ENCODE measurements at places on chromosomes 5 and 9. TPM values are rescaled to one million over a fixed set of nuclear protein-coding genes. Genes with fewer than 3 reads are reported as not detected.

DNA sequence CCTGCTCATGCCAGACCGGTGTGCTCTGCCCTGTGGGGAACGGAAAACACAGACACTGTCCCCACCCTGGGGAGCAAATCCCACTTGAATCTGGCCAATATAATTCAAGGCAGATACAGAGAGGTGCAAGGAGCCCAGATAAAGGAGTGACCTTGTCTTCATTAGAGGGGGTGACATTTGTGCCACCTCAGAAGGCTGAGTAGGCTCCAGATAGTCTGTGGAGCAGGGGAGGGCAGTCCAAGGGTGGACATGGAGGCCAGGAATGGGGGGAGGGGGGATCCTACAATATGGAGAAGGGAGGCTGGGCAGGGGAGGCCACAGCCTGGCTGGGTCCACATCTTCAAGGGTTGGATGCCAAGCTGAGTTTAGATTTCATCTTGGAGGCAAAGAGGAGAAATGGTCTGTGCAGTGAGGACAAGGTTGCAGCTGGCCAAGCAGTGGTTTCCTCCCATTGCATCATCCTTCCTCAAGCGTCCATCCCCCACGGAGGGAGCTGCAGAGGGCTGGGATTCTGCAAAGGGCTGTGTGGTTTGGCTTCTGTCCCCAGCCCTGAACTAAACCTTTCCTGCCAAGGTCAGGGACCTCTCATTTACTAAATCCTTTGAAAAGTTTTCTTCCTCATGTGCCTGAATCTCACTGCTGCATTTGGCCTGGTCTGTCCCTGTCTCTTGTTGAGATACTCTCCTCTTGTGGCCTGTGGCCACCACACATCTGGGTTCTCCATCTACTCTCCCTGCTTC lies 60.1 kb downstream of the GALNT12 start:
- H3K4me3 ChIP-seq = no peak overlapping the region
- peaks cover 1% of the 10 kb centered on the region for H3K36me3 ChIP-seq
- H3K27ac ChIP-seq = no peak overlapping the region
- peaks cover 12% of the 10 kb centered on the region for H3K4me1 ChIP-seq
- peaks cover 26% of the 10 kb centered on the region for H3K27me3 ChIP-seq

DNA sequence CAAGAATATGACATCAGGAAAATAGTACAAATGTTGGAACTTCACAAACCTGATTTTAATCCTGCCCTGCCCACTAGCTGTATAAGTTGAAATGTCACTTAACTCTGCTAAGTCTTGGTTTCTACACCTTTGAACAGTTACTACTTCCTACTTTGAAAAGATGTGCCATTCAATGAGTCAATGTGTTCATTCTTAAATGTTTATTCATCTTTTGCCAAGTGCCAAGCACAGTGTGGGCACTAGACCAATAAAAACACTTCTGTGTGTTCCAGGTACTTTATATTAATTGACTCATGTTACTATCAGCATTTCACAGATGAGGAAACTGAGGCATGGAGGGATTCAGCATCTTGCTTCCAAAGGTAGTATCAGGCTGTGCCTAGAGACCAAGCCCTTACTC lies 12.8 kb downstream of the PDCL start:
- H3K36me3 ChIP-seq = peaks cover 19% of the 10 kb centered on the region
- peak overlapping the region; percentile 88 for H3K27ac ChIP-seq
- H3K4me3 ChIP-seq = peak overlapping the region; percentile 77
- H3K4me1 ChIP-seq = peaks cover 19% of the 10 kb centered on the region
- DNase-seq = no peak

GRCh38 chr5:67858471-67859031 lies 357.0 kb upstream of the PIK3R1 start:
- no peaks in the 10 kb centered on the region for H3K4me1 ChIP-seq
- H3K27me3 ChIP-seq = peaks cover 2% of the 10 kb centered on the region
- no peak for DNase-seq
- no peak overlapping the region for H3K4me3 ChIP-seq
- H3K27ac ChIP-seq = no peak overlapping the region

DNA sequence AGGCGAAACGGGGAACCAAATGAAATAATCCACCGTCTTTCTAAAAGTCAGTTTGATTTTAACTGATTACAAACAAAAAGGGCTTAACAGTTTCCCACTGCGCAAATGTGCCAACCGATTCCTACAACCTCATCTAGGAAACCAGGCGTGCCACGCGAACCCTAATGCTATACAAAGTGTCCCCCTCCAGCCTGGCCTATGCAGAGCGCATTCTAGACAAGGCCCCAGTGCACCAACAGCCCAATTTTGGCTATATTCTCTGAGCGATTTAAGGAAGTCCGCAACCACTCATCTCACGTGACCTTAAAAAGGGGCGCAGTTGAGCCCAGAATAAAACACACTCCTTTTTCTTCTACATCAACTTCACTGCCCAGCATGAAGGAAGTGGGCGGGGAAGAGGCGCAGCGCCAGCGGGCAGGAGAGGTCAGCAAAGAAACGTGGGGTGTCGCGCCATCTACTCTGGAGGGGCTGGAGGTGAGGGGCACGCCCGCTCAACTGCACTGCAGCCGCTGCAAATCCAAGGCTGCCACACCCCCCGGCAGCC lies 779 bp downstream of the FAM13B start:
- H3K36me3 ChIP-seq = peaks cover 27% of the 10 kb centered on the region
- no peak for DNase-seq
- peak overlapping the region; percentile 96 for H3K27ac ChIP-seq
- peaks cover 37% of the 10 kb centered on the region for H3K4me1 ChIP-seq
- H3K27me3 ChIP-seq = no peaks in the 10 kb centered on the region

DNA sequence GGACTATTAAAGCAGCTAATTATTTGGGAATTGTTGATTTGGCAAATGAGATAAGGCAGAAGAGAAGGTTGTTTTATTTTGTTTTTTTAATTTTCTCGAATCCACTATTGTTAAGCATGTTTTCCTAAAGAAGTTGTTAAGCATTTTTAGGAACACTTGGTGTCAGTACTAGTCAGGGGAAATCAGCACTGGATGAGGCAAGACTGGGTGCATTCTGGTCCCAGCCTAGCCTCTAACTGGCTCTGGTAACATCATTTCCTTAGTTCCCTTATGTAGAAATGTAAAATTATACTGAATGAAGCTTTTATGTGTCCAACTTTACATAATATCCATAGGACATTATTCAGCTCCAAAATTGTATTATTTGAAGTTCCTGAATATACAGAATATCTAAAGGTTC lies 196.1 kb downstream of the PCSK5 start:
- DNase-seq = no peak
- H3K4me3 ChIP-seq = no peak overlapping the region
- H3K27ac ChIP-seq = no peak overlapping the region
- no peaks in the 10 kb centered on the region for H3K27me3 ChIP-seq
- H3K4me1 ChIP-seq = no peaks in the 10 kb centered on the region

- DNase-seq = no peak
- no peak overlapping the region for H3K27ac ChIP-seq
- H3K4me1 ChIP-seq = peaks cover 26% of the 10 kb centered on the region
- no peaks in the 10 kb centered on the region for H3K27me3 ChIP-seq
- H3K4me3 ChIP-seq = no peak overlapping the region
Observed at GRCh38 chr5:59146729-59147128, 563.9 kb downstream of the RAB3C start.

DNA sequence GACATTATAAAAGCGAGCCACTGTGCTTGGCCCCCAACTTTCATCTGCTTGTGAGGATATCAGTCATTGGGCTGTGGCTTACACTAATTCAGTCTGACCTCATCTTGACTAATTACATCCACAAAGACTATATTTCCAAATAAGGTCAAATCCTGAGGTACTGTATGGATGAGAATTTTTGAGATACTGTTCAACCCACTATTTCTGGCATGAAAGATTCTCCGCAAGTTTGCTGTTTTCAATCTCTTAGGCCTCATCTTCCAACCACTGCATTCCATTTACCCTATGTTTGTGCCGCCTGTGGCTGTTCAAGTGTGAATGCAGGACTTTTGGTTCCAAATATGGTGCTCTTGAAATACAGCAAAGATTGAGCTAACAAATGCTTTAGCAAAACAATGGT lies 400.9 kb upstream of the SGCD start:
- H3K27me3 ChIP-seq = peaks cover 12% of the 10 kb centered on the region
- H3K27ac ChIP-seq = no peak overlapping the region
- H3K4me3 ChIP-seq = no peak overlapping the region
- H3K4me1 ChIP-seq = no peaks in the 10 kb centered on the region
- H3K36me3 ChIP-seq = no peaks in the 10 kb centered on the region

DNA sequence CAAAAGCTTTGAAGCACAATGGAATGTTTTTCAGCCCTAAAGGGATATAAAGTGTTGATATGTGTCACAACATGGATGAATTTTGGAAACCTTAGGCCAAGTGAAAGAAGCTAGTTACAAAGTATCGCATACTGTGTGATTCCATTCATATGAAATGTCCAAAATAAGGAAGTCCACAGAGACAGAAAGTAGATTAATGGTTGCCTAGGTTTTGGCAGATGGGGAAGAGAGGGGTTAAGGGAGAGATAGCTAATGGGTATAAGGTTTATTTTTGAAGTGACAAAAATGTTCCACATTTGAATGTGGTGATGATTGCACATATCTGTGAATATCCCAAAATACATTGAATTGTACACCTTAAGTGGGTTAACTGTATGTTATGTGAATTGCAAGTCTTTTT lies 57.5 kb upstream of the MCCC2 start:
- no peak for DNase-seq
- H3K27me3 ChIP-seq = no peaks in the 10 kb centered on the region
- peaks cover 32% of the 10 kb centered on the region for H3K36me3 ChIP-seq
- peaks cover 9% of the 10 kb centered on the region for H3K4me1 ChIP-seq

GRCh38 chr5:17748201-17748600 lies 113.9 kb downstream of the TAF11L14 start:
- no peak overlapping the region for H3K4me3 ChIP-seq
- H3K36me3 ChIP-seq = no peaks in the 10 kb centered on the region
- DNase-seq = no peak
- H3K27me3 ChIP-seq = no peaks in the 10 kb centered on the region
- no peaks in the 10 kb centered on the region for H3K4me1 ChIP-seq
- no peak overlapping the region for H3K27ac ChIP-seq

DNA sequence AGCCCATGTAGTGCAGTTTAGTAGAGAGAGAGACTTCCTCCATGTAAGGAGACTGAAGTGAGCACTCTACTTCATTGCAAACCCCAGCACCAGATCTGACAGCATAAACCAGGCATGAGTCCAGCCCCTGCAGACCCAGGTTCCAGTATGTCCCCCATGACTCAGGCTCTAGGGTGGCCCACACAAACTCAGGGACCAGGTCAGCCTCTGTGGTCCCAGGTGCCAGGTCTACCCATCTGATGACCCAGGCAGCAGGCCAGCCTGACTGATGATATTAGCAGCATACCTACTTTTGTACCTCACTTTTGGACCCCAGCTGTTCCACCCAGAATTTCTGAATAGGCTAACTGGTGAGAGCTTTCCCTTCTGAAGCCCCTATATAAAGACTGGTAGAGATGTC lies 647.8 kb downstream of the ANXA1 start:
- no peak for DNase-seq
- no peak overlapping the region for H3K4me3 ChIP-seq
- H3K4me1 ChIP-seq = no peaks in the 10 kb centered on the region
- no peak overlapping the region for H3K27ac ChIP-seq

DNA sequence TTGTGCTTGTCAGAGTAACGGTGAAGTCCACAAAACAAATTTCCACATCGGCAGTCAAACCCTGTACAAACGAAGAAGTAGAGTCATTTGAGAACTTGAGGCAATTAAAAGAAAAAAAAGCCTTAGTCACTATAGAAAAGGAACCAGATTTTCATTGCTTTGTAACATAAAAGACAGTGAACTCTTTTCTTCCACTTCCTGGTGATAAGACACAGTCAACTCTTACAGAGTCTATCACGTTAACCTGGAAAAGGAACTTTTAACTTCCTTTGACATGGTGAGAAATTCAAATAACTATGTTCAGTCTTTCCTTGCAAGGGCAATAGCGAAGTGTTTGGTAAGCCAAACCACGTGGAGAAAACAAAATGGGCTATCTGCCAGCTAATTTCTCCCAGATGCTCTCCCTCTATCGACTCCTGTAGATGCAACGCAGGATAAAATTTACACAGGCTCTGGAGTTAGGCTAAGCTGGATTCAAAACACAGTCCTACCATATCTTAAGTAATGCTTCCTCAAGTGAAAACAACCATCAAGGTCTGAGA lies 8.9 kb downstream of the ZFAND5 start:
- H3K4me3 ChIP-seq = no peak overlapping the region
- H3K27me3 ChIP-seq = no peaks in the 10 kb centered on the region

DNA sequence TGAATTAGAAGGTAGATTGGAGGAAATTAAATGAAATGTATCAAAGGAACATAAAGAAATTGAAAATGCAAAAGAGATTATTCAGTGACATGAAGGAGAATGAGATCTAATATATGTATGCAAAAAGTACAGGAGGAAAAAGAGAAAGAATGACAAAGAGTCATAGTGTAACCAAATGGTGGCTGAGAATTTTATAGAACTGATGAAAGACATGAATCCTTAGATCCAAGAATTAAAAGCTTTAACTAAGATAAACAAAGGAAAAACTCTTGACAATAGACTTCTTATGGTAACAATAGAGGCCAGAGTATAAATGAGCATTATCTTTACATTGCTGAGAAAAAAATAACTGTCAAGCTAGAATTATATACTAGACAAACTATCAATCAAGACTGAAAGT lies 505.4 kb upstream of the CD180 start:
- no peaks in the 10 kb centered on the region for H3K27me3 ChIP-seq
- H3K4me1 ChIP-seq = no peaks in the 10 kb centered on the region
- H3K36me3 ChIP-seq = peaks cover 3% of the 10 kb centered on the region
- H3K4me3 ChIP-seq = no peak overlapping the region
- no peak for DNase-seq

DNA sequence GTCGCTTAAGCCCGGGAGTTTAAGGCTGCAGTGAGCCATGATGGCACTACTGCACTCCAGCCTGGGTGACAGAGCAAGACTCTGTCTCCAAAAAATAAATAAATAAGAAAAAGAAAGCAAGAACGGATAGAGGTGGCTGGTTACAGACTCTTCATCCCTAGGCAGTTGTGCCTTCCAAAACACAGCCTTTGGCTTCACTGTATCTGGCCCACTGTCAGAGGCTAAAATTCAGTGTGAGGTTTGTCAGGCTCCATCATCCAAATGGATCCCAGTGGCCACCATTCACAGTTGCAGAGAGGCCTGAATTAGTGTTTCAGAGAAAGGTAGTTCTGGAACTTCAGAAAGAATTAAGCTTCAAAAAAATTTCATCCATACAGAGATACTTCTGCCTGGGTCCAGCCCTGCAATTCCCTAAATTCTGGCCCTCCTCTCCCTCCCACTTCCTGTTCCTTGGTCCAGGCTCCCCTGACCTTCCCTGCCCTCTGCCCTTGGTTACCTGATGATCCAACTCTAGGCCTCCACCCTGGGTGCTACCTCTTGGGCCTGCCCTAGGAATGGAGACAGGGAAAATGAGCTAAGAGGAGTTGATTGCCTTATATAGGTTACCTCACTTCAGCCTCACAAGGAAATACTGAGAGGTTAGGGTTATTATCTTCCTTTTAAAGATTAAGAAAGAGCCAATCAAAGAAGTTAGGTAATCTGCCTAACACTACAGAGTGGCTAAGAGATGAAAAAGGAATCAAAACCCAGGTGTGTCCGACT lies 97.2 kb upstream of the SLC44A1 start:
- H3K27me3 ChIP-seq = peaks cover 4% of the 10 kb centered on the region
- no peak overlapping the region for H3K4me3 ChIP-seq
- no peak overlapping the region for H3K27ac ChIP-seq
- no peaks in the 10 kb centered on the region for H3K36me3 ChIP-seq
- DNase-seq = no peak
- peaks cover 2% of the 10 kb centered on the region for H3K4me1 ChIP-seq

The ANKRD55 gene
- total RNA-seq = 0.19 TPM

The SAPCD2 gene
- 30.0 TPM for total RNA-seq
